NAMALWA (cell line): ENCODE measurements at places on chromosomes 5 and 9.
A peak's percentile ranks its signal among the peaks of the same experiment; 100 is the strongest.

- no peak for DNase-seq
Measured at GRCh38 chr9:86983249-86983619, 35.9 kb upstream of the GAS1 start.

DNA sequence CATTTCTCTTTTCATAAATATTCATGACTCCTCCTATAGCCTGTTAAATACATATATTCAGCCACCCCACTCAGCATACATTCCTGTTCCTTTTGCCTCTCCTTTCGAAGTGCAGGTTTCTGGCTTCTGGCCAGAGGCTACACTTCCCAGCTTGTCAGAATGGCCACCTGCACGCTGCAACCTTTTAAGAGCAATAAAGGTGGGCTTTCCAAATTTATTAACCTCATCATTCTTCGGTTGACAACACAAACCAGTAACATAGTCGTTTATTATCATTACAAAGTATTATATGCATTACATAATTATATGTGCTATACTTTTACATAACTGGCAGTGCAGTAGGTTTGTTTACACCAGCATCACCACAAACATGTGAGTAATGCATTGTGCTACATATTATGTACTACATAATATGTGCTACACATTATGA lies 16.5 kb upstream of the TMEM171 start:
- DNase-seq = no peak

DNA sequence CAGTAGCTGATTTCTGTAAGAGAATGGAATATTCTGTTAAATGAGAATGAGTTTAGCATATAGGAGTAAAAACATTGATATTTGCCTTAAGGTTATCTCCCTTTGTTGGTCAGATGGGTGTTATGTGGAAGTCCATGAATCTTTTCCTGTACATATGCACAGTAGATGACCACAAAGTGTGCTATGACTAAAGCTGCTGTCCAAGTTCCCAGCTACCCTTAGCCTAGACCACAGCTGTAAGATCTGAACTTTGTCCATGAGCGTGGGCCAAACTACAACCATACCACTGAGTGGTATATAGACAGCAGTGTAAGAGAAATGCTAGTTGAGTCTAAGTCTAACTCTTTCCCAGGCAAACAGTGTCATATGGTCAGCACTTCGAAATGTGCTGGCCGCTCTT lies 48.8 kb downstream of the CD180 start:
- no peak for DNase-seq

DNA sequence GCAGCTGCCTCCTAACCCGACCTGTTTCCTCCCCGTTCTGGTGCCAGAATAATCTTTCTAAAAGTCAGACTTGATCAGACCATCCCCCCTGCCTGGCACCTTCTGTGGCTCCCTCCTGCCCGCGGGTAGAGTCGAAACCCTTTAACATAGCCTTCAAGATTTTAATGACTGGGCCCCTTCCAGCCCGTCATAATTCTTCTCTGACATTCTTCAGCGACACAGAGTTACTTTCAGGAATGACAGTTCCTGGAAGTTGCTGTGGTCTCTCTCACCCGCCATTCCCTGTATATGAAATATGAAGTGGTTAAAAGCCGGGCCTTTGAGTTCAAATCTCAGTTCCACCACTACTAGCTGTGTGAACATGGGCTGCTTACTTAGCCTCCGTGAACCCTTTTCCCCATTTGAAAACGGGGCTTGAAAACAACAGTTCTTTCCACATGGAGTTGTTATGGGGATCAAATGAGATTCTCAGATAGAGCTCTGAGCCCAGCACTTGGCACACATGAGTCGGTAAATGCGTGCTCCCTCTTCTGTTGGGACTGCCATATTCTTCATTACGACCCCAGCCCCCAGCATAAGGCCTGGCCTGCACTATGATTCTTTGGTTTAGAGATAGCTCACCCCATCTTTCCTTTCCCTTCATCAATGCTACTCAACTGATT lies 737 bp downstream of the NANS start:
- peak; percentile 65 for DNase-seq

GRCh38 chr9:35691334-35691650 lies 1.6 kb upstream of the TPM2 start:
- no peak for DNase-seq

GRCh38 chr9:33750307-33750838 lies 45.0 kb upstream of the PRSS3 start:
- DNase-seq = no peak

- peak; percentile 94 for DNase-seq
Measured at GRCh38 chr5:159010661-159011442, 88.9 kb downstream of the EBF1 start.

GRCh38 chr5:104247260-104247659 lies 684.7 kb upstream of the NUDT12 start:
- DNase-seq = no peak

DNA sequence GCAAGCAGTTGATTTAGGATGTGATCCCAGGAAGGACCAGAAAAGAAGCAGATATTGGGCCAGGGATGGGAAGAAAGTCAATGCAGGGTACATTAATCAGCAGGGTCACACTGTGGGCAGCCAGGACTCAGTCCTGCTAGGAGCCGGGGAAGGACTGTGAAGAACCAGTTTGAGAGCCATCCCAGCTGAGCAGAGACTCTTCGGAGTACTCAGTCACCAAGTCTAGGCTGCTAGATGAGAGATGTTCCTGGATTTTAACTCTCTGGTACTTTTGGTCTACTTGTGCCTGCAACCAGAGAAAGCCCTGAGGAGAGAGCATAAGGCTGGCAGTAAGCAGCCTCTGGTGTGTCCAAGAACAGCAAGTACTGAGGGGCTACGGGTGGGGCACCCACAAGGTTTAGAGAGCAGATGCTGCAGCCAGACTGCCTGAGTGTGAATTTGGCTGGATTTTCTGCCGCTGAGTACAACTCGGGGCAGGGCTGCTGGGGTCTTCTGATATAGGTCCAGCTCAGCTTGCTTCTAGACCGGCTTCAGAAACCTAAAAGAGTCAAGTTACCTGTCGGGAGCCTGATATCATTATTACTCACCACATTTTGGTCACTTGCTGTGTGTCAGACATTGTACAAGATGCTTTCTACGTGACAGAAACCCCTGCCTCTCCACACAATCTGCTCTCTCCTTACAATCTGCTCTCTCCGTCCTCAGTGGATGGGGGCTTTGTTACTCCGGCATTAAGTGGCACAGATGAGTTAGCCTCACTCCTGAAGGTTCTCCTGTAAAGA lies 250.2 kb upstream of the GAS1 start:
- no peak for DNase-seq

- DNase-seq = no peak
Measured at GRCh38 chr5:167576126-167576525, 715.3 kb upstream of the WWC1 start.

GRCh38 chr5:176796411-176796810 lies 13.9 kb upstream of the UNC5A start:
- DNase-seq = no peak

DNA sequence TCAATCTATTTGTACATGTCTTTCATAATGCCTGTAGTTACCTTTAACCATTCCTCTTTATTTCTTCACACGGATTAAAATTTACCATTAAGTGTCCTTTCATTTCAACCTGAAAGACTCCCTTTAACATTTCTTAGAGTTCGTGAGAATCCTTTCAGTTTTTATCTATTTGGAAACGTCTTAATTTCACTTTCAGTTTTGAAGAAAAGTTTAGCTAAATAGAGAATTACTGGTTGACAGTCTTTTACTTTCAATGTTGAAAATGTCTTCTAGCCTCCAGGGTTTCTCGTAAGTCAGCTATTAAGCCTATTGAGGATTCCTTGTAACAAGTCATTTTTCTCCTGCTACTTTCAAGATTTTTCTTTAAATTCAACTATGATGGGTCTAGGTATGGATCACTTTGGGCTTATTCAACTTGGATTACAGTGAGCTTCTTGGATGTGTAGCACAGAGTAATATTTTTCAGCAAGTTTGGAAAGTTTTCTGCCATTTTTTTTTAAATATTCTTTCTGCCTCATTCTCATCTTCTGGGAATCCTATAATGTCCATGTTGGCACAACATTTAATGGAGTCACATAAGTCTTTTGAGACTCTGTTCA lies 48.5 kb downstream of the RFX3 start:
- peak; percentile 37 for DNase-seq

DNA sequence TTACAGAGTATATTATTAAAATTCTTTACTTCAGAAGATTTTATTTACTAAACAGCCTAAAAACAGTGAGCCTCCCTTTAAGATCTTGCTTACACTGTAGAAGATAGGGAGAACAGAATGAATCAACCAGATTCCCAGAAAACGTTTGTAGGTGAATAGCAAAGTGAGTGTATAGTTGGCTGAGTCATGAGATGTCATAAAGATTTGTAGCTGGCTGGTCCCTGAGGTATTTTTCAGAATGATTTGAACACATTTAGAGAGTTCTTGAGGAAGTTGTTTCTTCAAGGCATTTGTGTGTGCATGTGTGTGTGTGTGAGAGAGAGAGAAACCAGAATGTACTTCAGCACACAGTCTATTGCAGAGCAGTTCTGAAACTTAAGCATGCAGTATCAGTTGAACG lies 159.4 kb upstream of the PRR16 start:
- DNase-seq = no peak

DNA sequence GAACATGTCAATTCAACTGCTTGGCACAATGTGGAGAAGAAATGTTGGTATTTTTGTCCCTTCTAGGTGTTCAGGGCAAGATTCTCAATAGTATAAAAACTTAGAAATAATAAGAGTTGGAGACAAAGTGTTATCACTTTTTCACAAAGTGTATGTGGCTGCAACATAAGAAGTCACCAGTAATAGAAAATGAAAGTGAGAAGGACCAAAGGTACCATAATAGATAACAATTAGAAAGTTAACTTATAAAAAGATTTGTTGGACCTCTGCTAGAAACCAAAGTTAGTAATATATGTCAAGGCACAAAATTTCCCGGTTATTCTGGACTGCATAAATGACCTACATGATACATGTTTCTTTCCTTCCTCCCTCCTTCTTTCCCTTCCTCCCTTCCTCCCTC lies 1535.3 kb downstream of the EFNA5 start:
- no peak for DNase-seq

GRCh38 chr5:136191304-136192014 lies 1.5 kb downstream of the SMIM32 start:
- no peak for DNase-seq

GRCh38 chr5:76691467-76692273 lies 24.3 kb upstream of the F2R start:
- DNase-seq = no peak

- peak; percentile 85 for DNase-seq
Measured at GRCh38 chr9:137138058-137138721, 764 bp upstream of the GRIN1 start.

- no peak for DNase-seq
Measured at GRCh38 chr9:106324053-106324585, 538.8 kb upstream of the ZNF462 start.

DNA sequence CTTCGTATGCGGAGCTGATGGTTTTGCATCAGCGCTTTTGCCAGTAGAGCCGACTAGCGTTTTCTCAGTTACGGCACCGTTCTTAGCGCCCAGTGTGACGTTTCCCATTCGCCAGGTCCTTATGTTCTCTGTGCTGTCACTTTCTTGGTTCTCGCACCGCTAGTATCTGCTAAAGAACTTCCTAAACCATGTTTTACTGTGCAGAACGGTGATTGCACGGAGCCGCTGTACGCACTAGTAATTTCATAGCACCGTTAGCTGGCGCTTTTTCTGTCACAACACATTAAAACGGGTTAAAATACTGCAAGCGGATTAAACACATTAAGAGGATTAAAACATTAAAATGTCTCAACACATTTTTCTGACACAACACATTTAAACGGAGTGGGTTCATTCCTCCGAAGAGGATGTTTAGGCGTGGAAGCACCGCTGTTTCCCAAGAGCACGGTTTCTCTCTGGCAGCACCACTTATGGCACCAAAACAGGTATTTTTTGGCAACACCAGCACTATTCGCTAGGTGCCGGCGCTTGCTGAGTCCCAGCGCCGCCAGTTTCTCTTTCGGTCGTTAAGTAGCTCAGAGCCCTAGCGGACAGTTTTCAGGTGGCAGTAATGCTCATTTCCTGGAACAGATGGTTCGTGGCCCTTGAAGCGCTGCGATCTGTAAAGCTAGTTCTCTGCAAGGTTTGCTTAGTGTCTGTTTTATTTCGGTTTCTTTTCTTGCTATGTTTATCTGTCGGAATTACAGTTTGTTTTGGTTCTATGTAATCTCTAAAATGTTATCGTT lies 20.3 kb downstream of the ANXA2R start:
- peak; percentile 98 for DNase-seq

DNA sequence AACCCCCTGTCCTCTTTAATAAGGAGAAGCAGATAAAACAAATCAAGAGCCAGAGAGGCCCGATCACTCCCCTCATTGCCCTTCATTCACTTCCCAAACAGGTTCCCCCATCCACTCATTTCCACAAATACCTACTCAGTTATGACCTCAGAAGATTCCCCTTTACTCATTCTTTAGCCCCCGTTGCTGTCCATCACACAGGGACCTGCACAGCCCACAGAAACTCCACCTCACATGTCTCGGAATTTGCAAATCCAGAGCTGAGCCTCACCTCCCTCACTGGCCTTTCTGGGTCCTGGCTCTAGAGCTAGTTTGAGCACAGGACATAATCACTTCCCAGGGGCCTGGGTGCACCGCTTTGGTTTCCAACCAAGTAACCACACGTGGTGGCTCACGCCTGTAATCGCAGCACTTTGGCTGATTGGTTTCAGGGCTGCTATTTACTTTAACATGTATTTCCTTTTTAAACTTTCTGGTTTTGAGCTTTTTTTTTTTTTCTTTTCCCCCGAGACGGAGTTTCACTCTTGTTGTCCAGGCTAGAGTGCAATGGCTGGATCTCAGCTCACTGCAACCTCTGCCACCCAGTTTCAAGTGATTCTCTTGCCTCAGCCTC lies 17.8 kb downstream of the ATP6V0E1 start:
- no peak for DNase-seq

- no peak for DNase-seq
Measured at GRCh38 chr9:114806526-114806900, 674 bp upstream of the TNFSF15 start.

DNA sequence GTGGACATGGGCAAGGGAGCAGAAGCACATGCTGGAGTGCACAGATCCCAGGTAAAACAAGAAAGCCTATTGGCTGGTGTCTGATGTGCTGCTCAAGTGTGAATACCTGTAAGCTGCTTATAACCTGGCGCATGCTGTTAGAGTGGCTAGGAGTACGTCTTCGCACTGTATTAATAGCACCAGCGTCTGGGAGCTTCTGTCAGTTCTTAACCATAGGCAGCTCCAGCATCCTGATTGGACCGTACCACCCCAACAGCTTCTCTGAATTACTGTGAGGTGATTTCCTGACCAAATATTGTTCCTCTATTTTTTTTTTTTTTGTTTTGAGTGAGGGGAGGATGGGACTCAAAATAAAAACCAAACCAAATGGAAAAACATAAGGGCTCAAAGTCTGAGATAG lies 987.6 kb downstream of the PTPRD start:
- no peak for DNase-seq

GRCh38 chr9:98049288-98050072 lies 7.1 kb upstream of the NANS start:
- no peak for DNase-seq

GRCh38 chr9:35658968-35659220 lies 802 bp downstream of the CCDC107 start:
- DNase-seq = no peak

- no peak for DNase-seq
Measured at GRCh38 chr9:88476491-88477271, 58.3 kb upstream of the NXNL2 start.

GRCh38 chr9:113901221-113901688 lies 25.1 kb downstream of the ZNF618 start:
- DNase-seq = no peak

GRCh38 chr5:16970826-16971225 lies 34.7 kb upstream of the MYO10 start:
- no peak for DNase-seq

GRCh38 chr5:94314460-94315131 lies 303.8 kb downstream of the KIAA0825 start:
- no peak for DNase-seq
